ENCODE measurements at places on chromosomes 11 and 22.

- no peak for DNase-seq
These were observed 612 bp downstream of the ASPHD2 start for GRCh38 chr22:26429458-26430286.

DNA sequence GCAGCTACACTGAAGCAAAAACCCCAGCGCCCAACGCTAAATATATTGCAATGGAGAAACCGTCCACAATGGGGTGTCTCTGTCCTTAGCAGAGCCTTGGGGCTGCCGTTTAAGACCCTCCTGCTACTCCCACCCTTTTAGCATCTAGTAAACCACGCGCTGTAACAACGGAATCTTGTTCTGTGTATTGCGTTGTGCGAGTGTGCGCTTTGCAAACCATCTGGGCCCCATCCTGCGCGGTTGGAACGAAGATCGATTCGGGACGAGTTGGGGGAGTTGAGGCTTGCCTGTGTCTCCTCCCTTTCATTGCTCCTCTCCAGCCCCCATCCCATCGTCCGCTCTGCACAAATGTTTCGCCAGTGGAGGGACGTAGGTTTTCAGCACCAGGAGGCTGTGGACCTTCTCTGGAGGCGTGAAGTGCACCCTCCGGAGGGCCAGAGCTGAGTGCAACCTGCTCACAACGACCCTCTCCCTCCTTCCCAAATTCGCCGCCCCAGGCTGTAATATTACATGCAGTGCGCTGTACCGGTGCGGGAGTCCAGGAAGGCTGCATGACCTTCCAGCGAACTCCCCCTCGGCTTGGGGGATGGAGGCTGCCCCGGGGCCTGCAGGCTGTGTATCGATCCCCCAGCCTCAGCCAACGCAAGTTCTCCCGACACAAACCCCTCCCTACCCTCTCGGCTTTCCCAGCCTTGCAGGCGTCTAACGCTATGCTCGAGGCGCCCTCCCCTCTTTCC, 1.6 kb upstream of the KMT2A start:
- peak; percentile 31 for DNase-seq

GRCh38 chr22:47411006-47411405, 648.6 kb downstream of the TBC1D22A start:
- no peak for DNase-seq

DNA sequence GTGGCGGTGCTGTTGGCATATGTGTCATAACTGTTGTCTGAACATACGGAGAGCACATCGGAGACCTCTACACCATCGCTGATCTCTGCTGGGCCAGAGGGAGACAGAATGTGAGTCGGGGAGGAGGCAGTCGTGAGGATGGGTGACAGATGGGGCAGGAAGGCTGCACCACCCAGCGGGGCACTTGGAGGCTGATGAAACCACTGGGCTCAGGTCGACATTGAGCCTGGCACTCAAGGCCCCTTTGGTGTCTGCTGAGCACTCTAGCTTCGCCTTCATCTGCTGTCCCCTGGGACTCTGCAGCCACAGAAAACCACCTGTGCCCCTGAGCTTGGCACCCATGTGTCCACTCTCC, 2.5 kb upstream of the KLHL35 start:
- DNase-seq: no peak

- DNase-seq: no peak
These were observed 10.9 kb upstream of the WT1 start for GRCh38 chr11:32446227-32446626.

- DNase-seq: no peak
These were observed 47.7 kb upstream of the EMID1 start for GRCh38 chr22:29157759-29158535.

GRCh38 chr11:128610721-128611617, 23.6 kb upstream of the ETS1 start:
- DNase-seq: peak; percentile 63

DNA sequence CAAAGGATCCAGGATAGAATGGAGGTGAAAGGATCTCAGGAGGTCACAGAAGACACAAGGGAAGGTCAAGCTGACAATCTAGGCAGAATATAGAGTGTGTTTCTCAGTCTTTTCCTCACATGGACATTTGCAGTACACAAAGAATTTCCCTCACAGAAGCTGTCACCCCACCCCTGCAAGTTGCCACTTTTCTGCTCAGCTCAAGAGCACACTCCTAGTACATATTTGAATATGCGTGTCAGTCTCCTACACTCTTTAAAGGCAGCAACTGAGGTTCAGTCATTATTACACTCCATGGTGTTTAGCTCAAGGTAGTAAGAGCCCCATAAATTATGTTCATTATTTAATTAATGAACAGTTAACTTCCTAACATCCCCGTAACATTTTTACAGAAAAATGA, 59.1 kb downstream of the ETS1 start:
- no peak for DNase-seq

DNA sequence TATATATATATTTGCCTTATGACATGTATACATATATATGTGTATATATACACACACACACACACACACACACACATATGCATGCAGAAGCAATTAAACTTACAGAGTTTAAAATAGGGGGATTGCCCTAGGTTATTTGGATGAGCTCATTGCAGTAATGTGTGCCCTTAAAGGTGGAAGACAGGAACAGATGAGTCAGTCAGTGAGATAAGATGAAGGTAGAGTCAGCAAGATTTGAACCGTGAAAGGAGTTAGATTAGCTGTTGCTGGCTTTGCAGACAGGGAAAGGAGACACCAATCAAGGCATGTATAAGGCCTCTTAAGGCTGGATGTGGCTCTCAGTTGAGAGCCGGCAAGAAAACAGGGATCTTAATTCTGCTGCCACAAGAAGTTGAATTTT, 902.4 kb upstream of the RAG2 start:
- no peak for DNase-seq
